ENCODE measurements at places on chromosomes 2 and 18. TPM values are rescaled to one million over a fixed set of nuclear protein-coding genes. Genes with fewer than 3 reads are reported as not detected.
A peak's percentile ranks its signal among the peaks of the same experiment; 100 is the strongest.

DNA sequence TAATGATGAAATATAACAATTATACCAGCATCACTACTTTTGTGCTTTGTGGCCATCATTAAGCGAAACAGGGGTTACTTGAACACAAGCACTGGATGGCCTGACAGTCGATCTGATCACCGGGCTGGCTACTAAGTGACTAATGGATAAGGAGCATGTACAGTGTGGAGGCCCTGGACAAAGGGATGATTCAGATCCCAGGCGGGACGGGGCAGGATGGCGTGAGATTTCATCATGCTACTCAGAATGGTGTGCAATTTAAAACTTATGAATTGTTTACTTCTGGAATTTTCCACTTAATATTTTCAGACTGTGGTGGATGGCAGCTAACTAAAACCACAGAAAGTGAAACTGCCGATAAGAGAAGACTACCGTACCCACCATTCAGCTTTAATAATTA lies 7.0 kb upstream of the CLIP4 start:
- no peak for DNase-seq

GRCh38 chr18:45350404-45351156 lies 264.7 kb upstream of the SLC14A2 start:
- DNase-seq = no peak

GRCh38 chr2:127560931-127561280 lies 25.4 kb downstream of the MYO7B start:
- DNase-seq = no peak

GRCh38 chr18:59139291-59139614 lies 431 bp upstream of the SEC11C start:
- DNase-seq = peak; percentile 85

- no peak for DNase-seq
Measured at GRCh38 chr2:105323111-105323510, 6.4 kb downstream of the TGFBRAP1 start.

- DNase-seq = no peak
Measured at GRCh38 chr2:167842047-167842446, 405.3 kb downstream of the STK39 start.

DNA sequence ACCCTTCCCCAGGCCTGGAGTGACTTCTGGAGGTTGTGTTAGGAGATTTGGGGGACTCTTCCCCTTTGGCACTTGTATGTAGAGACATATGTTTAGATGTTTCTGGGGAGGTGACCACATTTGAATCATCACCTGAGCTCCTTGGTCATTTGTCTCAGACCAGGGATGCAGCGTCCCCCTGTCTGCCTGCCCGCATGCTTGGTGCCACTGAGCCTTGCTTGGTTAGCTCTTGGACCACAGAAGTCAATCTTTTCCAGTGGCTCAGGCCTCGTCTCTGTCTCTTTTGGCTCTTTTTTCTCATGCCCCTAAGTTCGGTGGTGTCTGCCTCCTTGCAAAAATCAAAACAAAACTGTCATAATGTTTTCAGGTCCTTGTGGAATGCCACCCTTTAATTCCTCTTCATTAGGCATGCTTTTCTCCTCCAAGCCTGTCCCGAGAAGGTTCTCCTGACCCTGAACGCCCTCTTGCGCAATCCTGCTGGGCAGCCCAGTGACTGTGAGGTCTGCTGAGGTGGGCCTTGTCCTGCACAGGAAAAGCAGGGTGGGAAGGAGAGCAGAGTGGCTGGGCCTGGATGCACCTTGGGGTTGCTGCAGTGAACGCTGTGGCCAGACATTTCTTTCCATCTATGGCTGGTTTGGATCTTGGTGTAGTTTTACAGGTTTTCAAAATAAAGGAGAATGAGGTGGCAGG lies 24.9 kb downstream of the GLI2 start:
- DNase-seq = no peak

GRCh38 chr2:121625953-121626352 lies 23.3 kb downstream of the CLASP1 start:
- DNase-seq = no peak

DNA sequence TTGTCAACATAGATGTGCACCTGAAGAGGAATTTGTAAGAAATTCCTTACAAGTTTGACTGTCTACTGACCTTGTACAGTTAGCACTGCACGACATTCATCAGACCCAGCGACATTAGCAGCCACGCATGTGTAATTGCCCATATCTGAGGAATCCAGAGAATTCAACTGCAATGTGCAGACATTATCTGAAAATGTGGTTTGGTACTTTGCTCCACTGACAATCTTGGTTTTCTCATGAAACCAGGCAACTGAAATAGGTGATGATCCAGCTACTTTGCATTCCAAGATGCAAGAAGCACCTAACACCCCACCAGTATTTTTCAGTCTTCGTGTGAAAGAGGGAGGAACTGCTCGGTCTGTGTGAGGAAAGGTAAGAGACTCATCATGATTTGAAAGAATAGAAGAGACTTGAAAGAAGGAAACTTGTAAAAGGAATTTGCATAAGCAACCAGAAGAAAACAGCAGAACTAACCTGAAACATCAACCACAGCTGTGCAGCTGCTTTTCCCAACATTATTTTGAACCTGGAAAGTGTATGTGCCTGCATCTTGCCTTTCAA lies 83.4 kb downstream of the TTN start:
- DNase-seq = no peak

GRCh38 chr2:5730386-5730785 lies 38.2 kb downstream of the SOX11 start:
- DNase-seq = no peak

The ZBTB7C gene
- total RNA-seq = 0.67 TPM

The M1AP gene
- total RNA-seq = 0.74 TPM

The GCFC2 gene
- total RNA-seq = 13.0 TPM

The MYCN gene
- total RNA-seq = 8.5 TPM

The MOGAT1 gene
- 0.26 TPM for total RNA-seq

The RGPD3 gene
- 0.15 TPM for total RNA-seq

The DIPK1C gene
- total RNA-seq = 0.21 TPM
